ENCODE measurements at places on chromosomes 11 and 22.

DNA sequence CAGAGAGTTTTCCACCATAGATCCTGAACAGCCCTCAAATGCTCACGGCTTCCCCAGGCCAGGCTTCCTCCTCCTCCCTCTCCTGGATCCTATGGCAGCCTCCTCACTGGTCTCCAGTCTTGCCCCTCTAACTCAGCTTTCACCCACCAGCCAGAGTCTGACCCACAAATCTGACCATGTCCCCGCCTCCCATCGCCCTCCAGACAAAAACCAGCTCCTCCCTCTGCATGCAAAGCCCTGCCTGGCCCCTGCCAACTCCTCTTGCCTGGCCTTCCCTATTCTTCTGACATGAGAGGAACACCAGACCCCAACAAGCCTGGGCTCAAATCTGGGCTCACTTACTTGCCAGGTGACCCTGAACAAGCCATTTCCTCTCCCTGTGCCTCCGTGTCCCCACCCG, 32.4 kb upstream of the PDE2A start:
- no peak for DNase-seq

- DNase-seq: no peak
Measured at GRCh38 chr22:49294656-49295464, 532.8 kb downstream of the BRD1 start.

DNA sequence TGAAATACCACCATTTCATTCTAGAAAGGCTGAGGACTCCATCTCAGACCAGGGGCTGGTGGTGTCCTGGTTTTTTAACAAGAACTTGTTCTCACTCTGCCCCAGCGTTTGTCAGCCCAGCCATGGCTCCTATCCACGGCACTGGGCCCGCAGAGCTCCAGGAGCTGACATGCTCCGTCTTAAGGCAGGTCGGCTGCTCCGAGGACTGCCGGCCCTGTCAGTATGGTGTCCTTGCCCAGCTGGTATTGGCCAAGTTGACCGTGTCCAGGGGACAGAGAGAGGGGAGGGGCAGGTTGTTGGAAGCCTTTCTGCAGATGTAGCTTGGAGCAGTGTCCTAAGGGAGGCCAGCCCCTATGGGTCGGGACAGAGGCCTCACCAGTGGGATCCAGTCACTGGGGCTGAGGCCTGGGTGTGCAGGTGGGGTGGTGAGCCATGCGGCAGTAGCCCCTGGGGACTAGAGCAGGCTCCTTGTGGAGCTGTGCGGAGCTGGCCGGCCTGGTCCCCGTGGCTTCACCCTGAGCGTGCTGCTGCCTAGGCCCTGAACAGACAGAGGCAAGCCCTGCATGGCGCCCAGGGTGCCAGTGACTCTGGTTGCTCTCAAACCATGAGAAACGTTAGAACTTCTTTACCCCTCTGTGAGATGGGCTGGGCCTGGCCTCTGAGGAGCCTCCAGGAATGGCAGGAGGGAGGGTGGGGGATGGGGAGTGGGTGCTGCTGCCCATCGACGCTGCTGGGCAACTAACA, 39.9 kb upstream of the KCNQ1OT1 start:
- no peak for DNase-seq

DNA sequence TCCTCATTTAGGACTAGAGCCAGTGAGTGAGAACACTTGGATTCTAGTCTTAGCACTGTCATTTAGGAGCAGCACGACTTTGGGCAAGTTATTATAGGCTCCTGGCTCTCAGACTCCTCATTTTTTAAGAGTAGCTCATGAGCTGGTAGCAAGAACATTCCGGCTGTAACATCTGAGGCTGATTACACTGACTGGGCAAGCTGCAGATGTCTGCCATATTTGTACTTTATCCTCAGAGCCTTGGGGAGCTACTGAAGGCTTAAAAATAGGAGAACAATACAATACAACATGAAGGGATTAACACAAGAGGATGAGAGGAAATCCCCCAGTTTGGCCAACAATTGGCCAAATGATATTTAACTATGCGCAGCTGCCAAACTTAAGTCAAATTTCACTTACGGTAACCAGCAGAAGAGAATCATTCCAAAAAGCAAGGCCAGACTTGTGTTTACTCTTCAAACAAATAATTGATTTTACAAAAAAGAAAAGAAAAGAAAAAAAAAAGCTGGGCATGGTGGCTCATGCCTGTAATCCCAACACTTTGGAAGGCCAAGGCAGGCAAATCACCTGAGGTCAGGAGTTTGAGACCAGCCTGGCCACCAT, 113.1 kb upstream of the ARHGAP42 start:
- peak; percentile 11 for DNase-seq

DNA sequence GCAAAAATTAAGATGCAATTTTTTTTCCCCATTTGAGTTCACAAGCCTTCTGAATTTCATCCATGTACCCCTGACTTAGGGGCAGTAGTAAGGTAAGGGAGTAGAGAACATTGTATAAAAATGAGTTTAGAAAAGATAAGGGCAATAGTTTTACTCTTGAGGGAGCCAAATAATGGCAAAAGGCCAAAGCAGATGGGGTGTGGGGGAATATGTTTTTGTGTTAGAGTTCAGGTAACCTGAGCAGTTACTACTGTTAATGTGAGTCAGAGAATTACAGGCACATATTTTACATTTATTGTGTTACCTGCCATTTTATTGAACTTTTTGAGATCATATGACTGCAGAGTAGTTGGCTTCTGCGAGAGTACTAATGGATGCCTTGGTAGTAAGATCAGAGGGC, 3.1 kb downstream of the EED start:
- DNase-seq: no peak

- DNase-seq: no peak
Measured at GRCh38 chr11:45926536-45927331, 4.3 kb downstream of the LARGE2 start.

GRCh38 chr11:10351765-10352641, 47.1 kb downstream of the ADM start:
- DNase-seq: no peak

DNA sequence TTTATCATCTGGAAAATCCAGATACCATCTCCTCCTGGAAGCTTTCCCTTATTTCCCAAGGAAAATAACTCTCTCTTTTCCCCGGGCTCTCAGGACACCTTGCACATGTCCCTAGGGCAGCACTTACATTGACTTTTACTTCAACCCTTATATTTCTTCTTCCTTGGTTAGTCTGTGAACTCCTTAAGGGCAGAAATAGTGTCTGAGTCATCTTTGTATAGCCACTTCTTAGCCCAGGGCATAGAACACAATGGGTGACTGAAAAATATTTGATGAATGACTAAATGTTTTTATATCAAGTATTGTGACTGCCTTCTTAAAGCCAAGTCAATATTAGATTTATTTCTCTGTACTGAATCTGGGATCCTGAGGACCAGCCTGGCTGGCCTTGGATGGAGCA, 45.4 kb upstream of the MYOD1 start:
- DNase-seq: no peak

- DNase-seq: no peak
Measured at GRCh38 chr11:116990811-116991210, 107.4 kb downstream of the SIK3 start.

DNA sequence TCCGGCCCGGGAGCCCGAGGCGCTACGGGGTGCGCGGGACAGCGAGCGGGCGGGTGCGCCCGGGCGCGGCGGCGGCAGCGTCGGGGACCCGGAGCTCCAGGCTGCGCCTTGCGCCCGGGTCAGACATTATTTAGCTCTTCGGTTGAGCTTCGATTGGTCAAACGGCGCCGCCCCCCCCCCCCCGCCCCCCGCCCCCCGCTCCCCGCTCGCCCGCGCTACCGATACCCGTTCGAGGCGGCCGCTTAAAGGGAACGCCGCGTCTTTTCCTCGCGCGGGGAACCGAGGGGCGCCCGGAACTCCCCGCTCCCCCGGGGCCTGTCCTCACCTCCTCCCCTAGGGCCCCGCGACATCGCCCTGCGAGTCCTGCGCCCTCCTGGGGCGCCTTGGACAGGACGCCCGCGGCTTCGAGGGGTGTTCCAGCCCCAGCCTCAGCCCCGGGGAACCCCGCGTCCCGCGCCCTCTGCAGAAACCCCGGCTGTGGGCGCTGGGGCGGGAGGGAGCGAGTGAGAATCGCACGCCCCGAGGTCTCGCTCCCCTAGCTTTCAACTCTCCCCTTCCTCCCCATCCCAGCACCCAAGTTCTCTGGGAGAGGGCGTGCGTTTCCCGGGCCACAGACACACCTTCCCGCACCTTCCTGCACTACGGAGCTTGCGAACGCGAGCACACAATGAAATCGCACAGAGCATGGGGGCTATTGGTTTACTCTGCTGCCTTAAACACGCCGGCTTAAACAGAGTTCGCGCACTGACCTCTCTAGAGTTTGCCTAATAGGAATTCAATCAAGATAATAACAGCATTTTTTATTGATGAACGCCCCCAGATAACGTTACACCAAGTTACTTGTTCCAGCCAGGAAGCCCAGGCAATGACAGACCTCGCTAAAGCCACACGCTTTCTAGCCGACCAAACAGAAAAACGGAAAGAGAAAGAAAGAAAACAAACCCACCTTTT, at the start of gene BDNF:
TSS of gene BDNF (minus strand) at position 105 of the 951 bp plus-strand sequence. CDS start 41,891 bp downstream, outside the sequence.
- DNase-seq: no peak

GRCh38 chr22:46542011-46542985, 4.9 kb upstream of the CELSR1 start:
- no peak for DNase-seq

- DNase-seq: no peak
Measured at GRCh38 chr11:42074306-42074705, 614.9 kb upstream of the LRRC4C start.

DNA sequence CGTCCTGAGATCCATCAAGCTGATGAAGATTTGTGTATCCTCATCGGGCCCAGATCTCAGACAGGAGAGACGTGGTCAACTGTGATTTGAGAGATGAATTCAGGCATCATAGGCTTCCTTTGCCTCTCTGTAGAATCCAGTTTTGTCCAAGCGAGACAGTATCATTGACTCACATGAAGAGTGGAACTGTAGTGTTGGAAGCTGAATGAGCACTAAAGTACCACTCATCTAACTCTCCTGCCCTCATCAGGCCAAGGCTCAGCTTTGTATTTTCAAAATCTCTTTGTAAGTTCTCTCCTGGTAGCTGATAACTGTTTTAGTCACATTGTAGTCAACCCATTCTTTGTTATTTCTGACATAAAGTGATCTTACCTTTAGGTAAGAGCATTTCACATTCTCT, 85.1 kb downstream of the KIRREL3 start:
- DNase-seq: no peak

GRCh38 chr11:27842290-27842689, 142.0 kb upstream of the BDNF start:
- no peak for DNase-seq

GRCh38 chr11:109552376-109552775, 130.4 kb downstream of the C11orf87 start:
- peak; percentile 14 for DNase-seq

- no peak for DNase-seq
Measured at GRCh38 chr11:45147891-45148675, 1.6 kb downstream of the PRDM11 start.

GRCh38 chr11:76634886-76635285, 35.7 kb downstream of the LRRC32 start:
- no peak for DNase-seq

DNA sequence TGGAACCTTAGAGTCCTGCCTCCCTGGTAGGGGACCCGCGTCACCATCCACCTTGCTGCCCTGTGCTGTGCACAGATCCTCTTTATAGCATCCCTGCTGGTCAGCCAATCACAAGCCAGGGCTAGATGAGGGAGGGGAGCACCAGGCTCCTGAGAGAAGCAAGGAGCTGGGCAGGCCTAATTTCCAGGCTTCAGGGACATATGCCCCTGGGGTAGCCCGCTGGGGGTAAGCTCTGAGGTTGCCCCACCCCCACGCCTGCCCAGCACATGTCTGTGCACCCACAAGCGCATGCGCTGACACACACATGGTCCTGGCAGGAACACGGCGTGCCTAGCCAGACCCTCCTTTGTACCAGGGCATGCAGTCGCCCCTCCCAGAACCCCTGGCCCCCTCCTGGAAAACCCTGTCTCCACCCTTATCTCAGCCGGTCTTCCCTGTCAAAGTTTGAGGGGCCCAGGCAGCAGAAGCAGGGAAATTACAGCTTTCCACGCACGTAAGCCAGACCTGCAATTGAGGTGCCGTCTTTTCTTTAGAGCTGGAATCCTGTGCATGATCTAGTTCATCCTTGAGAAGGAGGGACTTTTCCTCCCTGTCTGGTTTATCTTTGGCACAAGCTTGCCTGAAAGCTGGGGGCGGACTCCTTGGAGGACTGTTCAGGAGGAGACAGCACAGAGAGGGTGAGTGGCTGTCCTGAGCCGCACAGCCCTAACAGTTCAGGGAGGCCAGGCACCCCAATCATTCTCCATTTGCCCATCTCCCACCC, 2.1 kb downstream of the SSTR3 start:
- DNase-seq: no peak

DNA sequence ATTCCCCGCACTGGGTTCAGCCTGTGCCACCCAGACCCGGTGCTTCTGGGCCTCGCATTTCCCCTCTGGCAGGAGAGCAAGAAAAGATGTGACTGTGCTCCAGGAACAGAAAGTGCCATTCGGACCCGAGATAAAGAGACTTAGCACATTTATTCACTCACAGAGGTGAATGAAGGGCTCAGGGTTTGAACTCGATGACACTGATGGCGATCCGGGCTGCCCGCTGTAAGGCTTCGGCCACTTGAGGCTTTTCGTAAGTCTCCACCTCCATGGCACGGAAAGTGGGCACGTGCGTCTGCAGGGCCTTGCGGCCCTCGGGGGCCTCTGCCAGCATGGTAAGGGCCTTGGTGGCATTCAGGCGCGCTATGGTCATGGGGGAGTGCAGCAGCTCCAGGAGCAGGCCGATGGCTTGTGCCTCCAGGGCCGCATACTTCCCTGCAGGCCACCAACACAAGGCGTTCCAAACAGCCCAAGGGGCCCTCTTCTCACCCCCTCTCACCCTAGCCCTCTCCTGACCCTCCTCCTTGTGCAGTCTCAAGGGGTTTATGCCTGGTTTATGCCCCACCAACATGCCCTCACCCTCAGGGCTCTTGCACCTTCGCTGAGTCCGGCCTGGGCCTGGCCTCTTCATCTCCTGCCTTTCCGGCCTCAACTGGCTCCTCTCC, 10.9 kb upstream of the GNAZ start:
- DNase-seq: no peak

- no peak for DNase-seq
Measured at GRCh38 chr22:26589367-26589844, 526 bp downstream of the TPST2 start.

- no peak for DNase-seq
Measured at GRCh38 chr11:73273222-73273895, 1.2 kb downstream of the P2RY6 start.

- DNase-seq: no peak
Measured at GRCh38 chr22:38943201-38943600, 14.2 kb upstream of the APOBEC3A start.

GRCh38 chr22:30471616-30472318, at the start of gene SEC14L3:
TSS of gene SEC14L3 (minus strand) at chr22:30472017. CDS start at chr22:30471958, 59 bp downstream.
- DNase-seq: no peak

- no peak for DNase-seq
Measured at GRCh38 chr11:17694494-17695110, 24.8 kb upstream of the MYOD1 start.

DNA sequence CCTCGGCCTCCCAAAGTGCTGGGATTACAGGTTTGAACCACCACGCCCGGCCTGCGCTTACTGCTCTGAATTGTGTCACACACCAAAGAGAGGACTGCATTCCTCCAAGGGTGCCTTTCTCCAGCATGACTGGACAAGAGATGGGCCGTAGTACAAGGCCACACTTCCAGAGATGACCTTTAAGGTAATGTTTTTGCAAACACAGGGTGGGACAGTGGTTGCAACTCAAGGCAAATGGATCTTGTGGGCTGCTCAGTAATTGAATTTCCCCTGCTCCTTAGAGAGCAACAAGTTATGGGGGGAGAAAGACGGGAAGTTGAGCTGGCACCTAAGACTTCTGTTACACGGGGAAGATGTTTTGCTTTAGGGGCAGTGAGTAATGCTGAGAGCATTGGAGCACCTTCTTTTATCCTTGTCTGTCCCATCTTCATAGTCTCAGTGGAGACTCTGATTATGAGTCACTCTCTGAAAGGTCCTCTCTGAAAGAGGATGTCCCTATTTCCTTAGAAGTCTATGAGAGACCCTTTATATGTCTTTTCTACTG, 66.3 kb downstream of the C11orf91 start:
- no peak for DNase-seq

Data from fibroblast of skin of left quadriceps (primary cell).